D721Med (cell line): ENCODE measurements at places on chromosomes 2 and 18.
A peak's percentile ranks its signal among the peaks of the same experiment; 100 is the strongest.

DNA sequence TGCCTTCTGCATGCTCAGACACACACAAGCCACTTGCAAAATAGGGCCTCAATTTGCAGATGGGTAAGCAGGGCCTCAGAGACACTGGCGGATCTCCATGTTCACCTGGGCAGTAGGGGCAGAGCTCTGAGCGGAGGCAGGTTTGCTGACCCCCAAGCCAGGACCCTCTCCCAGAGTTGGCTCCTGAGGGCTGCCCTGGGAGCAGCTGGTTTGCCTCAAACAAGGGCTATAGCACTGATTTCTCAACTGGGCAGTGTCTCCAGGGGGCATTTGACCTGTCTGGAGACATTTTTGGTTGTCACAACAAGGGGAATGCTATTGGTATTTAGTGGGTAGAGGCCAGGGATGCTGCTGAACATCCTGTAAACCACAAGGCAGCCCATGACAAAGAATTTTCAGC is 11.6 kb downstream of the GLI2 start:
- no peak for DNase-seq

DNA sequence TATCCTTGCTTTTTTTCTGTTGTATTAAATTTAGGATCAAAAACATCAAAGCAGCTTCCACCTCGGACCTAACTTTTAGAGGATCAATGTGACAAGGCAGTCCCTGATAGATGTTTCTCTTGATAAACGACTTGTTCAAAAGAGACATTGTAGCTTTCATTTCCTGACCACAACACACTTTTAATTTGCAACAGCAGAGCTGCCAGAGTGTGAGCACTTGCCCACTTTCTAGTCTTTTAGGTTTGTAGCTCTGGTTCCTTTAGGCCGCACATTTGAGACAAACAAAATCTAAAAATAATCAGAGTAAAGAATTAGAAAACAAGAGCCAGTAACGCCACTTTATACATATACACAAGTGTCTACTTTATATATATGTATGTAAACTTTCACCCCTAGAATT is 3.1 kb downstream of the FIGN start:
- no peak for DNase-seq

GRCh38 chr2:150792780-150793300 is 305.4 kb upstream of the RND3 start:
- no peak for DNase-seq

GRCh38 chr2:74707837-74708236 is 53.8 kb downstream of the SEMA4F start:
- no peak for DNase-seq

GRCh38 chr2:69997015-69997830 is 35.8 kb upstream of the ASPRV1 start:
- DNase-seq, result no peak

DNA sequence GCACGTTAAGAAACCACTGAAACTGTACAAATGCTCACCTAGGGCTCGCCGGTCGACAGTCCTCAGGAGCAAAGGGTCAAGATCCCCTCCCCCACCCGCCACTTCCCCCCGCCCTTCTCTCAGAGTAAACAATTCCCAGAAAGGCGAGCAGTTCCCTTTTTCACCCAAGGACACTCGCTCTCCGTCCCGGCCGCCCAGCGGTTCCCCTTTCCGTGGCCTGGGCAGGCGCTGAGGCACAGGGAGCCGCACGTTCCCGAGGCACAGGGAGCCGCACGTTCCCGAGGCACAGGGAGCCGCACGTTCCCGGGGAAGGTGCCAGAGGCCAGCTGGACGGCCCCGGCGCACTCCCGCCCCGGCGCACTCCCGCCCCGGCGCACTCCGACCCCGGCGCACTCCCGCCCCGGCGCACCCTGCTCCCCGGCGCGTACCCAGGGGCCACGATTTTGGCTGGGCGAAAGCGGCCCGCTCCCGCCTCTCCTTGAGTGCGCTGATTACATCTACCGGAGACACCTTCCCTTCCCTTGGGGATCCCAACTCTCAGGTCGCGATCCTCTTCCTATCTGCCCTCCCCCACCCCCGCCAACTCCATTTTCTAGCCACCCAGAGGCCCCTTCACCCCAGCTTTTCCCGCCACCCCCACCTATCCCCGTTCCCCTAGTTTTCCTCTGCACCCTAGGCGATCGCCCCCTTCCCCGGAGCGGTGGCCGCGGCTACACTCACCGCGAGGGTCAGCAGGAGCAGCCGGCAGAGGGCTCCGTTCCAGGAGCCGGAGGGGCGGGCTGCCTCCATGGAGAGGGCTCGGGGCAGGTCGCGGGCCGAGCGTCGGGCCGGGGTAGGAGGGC is 817 bp downstream of the DSC2 start:
- DNase-seq, result peak; percentile 22

DNA sequence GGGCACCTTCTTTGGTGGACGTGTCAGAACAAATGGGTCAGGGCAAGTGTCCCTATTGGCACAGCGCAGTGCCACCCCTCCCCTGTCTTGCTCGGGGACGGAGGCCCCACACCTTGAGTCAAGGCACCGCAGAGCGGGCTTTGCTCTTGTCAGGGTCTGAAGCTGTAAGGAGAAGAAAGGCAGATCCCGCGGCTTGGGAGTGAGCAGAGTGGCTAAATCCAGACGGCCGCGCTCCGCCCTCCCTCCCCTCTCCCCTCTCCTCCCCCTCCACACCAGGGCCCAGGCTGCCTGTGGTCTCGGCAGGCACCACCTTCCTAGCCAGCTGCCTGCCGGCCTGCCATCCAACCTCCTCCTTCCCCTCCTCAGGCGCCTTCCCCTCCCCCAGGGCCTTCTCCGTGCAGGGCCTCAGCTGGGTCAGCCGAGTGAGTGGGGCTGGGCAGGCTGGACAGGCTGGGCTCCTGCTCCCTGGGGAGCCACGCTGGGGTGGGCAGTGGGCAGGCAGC is 25.8 kb downstream of the SPEG start:
- DNase-seq, result no peak

DNA sequence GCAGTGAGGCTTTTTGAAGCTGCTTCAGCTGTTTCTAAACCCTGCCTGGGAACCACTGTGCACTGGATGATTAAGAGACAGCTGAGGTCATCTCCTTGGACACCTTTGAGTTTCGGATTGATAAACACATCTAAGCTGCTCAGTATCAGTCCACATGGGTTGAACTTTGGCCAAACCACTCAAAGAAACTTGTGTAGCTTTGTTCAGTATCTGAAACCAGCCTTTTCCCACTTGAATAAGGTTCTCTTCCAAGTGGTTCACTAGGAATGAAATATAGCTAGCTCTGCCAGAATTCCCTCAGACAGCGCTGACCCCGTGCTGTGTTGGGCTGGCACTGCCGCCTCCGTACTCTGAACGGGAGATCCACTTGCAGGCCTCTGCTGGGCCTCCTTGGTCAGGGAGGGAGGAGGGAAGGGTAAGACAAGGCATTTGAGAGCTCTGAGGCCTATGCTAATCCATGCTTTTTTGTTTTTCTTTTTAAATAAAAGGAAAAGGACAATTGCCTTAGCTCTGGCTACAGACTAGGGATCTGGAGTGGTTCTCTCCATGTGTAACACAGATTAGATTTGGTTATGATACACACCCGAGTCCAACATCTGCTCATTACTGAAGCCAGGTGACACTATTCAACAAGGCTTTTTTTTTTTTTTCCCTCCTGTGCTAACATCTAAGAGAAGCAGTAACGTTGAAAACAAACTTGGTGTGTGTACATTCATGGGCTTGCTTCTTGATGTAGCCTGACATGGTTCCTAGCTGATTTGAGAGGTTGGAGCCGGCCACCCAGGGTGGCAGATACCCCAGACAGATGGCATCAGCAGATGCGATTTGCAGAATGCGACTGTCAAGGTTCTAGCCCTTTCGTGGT is 67.7 kb downstream of the NCK2 start:
- no peak for DNase-seq

GRCh38 chr2:54589340-54590215 is 133.5 kb downstream of the SPTBN1 start:
- no peak for DNase-seq

GRCh38 chr2:128313091-128313836 is 5.4 kb downstream of the HS6ST1 start:
- peak; percentile 18 for DNase-seq

DNA sequence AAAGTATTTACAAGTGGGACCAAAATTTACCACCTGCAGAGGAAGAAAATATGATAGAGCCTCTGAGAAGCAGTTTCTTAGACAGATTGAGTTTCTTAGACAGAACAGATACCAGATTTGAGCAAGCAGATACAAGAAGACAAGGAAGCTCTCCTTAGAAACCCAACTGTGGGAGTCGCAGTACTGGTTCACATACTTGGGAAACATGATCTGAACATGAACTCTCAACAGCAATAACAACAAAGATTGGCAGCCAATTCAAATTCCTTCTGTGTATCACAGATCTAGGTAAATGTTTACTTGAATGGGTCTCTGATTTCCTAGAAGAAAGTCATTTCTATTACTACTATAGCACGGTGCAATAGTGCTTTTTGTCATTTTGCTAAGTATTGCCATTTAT is 82.1 kb downstream of the OLA1 start:
- DNase-seq, result no peak

GRCh38 chr2:98730053-98730706 is 752 bp downstream of the MGAT4A start:
- DNase-seq, result no peak

DNA sequence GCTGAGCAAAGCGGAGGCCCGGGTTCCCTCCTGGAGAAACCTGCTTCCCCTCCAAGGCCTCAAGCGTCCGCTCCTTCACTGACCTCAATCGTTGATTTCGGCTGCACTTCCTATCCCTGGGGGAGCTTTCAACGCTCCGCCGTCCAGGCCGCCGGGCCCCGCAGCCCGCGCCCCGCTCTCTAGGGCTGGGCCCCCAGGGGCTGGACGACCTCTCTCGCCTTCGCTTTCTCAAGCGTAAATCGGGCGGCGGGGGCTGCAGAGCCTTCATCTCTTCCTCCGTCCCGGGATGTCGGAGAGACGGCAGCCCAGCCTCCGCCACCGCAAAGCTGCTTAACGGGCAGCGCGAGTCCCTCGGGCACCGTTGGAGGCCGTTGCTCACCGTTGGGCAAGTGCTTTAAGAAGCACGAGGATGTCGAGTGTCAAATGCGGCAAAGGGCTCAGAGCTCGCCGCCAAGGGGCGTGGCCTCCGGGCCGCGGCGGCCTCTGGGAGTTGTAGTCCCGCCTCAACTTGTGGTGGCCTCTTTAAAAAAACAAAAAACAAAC is 8.5 kb downstream of the HES6 start:
- peak; percentile 5 for DNase-seq

DNA sequence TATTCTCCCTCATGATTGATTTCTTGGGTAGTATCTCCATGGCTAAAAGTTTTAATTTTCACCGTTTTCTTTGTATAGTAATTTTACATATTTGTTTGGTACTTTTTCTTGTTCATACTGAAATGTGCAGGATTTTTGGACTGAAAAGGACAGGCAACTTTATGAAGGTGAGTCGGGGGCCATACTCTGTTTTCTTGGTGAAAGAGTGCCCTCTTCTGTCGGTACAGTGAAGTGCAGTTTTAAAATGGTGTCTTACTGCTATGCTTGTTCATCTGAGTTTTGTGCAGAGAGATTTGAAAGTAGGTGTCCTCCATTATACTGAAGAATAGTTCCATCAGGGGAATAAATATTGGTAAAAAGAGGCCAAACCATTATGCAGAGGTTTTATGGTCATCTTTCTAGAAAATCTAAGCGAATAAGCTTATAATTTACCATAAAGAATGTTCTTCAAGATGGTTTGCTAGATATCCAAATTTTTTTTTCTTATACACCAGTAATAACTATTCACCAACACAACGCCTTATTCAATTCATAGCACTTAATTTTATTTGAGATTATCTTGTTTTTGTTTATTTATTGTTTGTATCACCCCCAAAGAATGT is 8.7 kb upstream of the SERPINB13 start:
- DNase-seq, result no peak

GRCh38 chr2:187050409-187050998 is 201.5 kb upstream of the ZSWIM2 start:
- no peak for DNase-seq

DNA sequence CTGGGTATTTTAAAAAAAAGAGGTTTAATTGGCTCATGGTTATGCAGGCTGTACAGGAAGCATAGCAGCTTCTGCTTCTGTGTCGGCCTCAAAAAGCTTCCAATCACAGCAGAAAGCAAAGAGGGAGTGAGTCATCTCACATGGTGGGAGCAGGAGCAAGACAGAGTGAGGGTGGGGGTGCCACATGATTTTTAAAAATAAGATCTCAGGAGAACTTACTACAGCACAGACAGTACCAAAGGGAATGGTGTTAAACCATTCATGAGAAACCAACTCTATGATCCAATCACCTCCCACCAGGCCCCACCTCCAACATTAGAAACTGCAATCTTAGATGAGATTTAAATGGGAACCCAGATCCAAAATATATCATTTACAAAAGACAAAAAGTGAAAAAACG is 14.6 kb downstream of the ZNF519 start:
- DNase-seq, result no peak

DNA sequence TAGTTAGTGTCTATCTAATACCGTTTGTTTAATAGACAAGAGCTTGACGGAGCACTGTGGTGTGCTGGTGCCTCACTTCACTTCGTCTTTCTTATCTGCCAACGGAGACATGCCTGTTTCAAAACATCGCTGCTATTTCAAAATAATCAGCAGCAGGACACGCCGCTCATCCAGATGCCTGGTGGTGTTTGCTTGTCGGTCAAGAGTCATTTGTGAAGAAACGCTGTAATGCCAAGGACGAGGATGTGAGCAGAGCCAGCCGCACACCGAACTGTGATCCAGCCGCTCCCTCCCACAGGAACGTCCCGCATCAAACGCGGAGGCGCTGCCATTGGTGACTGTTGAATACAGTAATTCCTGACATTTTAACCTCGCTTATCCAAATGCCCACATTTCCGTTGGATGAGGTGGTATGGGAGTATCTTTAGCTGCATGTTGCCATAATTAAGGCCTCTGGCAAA is 432.4 kb downstream of the FBXO15 start:
- no peak for DNase-seq

- DNase-seq, result no peak
These were observed 25.9 kb downstream of the OSR1 start for GRCh38 chr2:19332503-19332902.

DNA sequence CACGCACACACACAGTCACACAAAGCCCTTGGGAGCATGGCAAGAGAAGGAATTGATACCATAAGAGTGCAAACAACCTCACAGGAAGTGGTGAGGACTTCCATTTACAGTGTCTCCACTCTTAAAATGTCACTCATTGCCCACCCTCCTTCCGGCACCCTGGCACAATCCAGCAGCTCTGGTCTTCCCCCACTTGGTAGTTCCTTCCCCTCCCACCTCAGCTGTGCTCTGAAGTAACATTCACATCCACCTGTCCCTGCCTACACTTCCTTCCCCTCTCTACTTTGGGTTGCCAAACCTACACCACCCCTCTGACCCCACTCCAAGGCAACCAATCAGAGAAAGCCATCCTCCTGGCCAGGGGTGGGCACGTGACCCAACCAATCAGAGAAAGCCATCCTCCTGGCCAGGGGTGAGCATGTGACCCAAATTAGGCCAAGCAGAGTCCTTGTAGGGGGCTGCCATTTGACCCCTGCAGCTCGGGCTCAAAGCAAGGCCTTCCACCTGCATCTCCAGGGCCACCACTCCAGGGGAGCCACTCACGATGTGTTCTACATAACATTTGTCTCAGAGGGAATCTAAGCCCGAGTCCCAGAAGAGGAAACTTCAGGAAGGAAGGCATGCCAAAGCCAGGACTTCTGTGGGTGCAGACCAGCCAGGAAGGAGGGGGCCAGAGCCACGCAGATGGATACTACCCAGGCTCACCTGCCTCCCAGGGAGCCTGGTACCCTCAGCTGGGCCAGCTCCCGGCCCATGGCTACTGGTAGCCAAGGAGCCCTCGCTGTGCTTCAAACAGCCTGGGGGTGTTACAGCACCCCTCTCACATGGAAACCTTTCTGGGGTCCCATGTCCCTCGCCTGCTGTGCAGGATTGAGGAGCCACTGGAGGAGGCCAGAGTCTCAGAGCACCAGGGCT is 21.2 kb downstream of the CYP26B1 start:
- DNase-seq, result no peak

GRCh38 chr2:37827911-37828511 is 97.1 kb upstream of the RMDN2 start:
- DNase-seq, result no peak
